ENCODE measurements at places on chromosomes 12 and 14.

DNA sequence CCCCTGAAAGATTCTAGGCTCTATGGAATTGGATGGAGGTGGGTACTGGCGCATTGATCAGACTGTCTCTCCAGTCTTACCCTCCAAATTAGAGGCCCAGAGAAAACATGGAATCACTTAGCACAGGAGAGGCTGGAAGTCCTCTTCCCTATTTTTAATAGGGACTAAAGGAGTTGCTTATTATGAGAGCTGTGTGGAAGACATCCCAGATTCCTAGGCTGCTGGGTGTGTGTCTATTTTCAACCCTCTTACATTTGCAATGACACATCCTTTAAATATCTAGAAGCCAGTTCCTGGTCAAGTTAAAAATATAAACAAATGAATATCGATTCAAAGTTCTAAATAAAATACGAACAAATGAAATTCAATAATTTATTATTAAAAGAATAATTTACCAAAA is 58.3 kb upstream of the ARID2 start:
- no peak for DNase-seq

- no peak for DNase-seq
These were observed 17.4 kb downstream of the SGPP1 start for GRCh38 chr14:63710497-63710896.

GRCh38 chr12:46082490-46083200 is 92.3 kb upstream of the SCAF11 start:
- no peak for DNase-seq

DNA sequence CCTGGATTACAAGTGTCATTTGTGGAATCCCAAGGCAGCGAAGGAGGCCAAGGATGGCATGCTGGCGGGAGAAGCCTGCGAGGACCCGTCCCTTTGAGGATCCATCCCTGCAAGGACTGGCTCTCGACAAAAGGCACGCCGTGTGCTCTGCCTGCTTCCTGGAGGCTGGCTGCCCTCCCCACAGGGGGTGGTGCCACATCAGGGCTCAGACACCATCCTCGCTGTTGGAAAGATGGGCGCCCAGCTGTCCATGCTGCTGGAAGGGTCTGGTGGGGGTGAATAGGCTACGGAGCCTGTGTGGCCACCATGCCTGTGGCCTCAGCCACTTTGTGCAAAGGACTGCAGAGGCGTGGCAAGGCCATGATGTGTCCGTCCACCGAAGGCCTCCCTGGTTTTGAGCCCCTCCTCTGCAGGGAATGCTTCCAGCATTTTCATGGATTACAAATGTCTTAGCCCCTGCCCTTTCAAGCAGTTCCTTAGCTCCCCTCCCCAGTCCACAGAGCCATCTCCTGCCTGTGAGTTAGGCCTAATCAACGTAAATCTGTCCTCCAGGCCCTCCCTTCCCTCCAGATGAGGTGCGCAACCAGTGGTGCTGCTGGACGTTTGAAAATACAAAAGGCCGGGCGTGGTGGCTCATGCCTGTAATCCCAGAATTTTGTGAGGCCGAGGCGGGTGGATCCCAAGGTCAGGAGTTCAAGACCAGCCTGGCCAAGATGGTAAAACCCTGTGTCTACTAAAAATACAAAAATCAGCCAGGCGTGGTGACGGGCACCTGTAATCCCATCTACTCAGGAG is 22.1 kb downstream of the ZBTB42 start:
- DNase-seq: no peak

DNA sequence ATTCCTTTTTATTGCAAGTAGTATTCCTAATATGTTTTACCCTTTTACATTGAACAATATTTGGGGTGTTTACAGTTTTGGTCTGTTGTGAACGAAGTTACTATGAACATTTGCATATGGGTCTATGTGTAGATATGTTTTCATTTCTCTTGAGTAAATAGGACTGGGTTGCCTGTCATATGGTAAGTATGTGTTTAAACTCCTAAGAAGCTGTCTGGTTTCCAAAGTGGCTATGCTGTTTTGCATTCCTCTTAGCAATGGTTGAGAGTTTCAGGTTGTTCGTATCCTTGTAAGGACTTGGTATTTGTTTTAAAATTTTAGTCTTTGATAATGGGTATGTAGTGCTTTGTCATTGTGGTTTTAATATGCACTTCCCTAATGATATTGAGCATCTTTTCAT is 6.3 kb downstream of the METAP2 start:
- DNase-seq: no peak

DNA sequence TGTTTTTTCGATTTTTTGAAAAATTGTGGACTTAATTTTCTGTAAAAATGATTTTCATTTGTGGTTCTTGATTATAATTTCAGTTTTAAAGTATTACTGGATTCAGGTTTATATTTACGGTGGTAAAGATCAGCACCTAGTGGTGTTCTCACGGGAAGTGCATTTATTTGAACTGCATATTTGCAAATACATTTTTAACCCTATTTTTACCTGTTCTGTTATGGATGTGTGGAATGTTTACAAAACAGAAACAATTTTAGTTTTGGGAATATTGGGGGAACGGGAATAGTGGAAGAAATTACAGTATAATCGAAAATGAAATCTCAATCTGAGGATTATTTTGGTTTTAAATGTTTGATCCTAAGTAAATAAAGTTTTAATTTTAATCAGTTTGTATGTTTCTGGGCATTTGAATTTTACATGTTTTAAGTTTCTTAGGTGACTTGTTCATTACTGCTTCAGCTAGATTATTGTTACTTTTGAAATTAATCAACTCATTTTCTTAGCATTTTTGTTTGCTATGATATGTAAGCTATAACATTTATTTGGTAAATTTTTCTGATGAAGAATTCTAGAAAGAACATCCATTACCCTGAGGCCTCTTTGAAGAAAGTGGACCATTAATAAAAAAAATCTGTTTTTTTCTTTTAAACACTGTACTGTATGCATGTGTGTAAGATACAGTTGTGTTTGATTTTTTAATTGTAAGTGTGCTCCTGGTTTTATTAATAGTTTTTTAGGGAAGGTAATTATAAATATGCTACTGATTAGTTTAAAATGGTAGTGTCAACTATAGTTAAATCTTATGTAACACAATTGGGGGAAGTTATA is 942 bp downstream of the ATF7IP start:
- DNase-seq: no peak

DNA sequence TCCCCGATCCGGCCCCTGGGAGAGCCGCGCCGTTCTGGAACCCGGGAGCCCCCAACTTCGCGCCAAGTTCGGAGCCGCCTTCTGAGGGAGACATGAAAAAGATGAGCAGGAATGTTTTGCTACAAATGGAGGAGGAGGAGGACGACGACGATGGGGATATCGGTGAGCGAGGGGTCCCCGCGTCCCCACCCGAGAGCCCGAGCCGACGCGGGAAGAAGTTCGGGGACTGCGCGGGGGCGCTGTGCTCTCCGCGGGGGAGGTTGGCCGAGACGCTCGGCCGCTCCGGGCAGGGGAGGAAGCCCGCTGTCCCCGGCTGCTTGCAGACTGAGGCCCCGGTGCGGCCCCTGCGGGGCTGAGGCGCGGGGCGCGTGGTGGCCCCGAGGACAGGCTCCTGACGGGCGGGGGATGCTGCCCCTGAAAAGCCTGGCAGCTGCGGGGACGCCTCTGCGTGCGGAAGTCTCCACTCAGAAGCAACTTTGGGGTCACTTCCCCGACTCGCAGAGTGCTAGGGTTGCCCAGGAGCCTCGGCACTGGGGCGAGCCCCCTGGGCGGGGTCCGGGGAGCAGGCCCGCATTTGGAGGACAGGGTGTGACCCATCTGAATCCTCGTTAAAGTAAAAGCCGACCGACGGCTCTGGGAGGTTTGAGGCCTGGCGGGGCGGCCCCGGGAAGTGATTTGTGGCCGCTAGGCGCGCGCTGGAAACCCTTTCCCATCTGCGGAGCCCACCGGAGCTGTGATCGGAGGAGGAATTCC is 511 bp downstream of the ANO6 start:
- DNase-seq: peak; percentile 79

- DNase-seq: no peak
These were observed 206.3 kb downstream of the ACSS3 start for GRCh38 chr12:81284137-81284536.

DNA sequence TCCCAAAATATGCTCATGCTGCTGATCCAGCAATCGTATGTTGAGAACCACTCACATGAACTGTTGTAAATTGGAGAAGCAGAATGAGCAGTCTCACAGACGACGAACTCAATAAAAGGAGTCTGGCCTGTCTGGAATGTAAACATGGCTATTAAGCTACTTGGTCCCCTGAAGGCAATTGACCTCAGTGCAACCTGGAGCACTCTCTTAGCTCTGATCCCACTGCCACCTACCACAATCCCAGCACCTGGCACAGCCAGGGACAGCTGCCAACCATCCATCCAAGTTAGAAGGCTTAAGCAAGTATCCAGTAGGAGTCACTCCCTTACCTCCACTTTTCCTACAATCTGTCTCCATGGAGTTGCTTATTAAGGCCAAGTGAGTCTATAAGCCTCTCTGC is 406.9 kb upstream of the CLEC14A start:
- no peak for DNase-seq

GRCh38 chr12:85425349-85425612 is 145.3 kb downstream of the ALX1 start:
- DNase-seq: no peak

- no peak for DNase-seq
These were observed 430.2 kb upstream of the TBX3 start for GRCh38 chr12:115114140-115114539.

DNA sequence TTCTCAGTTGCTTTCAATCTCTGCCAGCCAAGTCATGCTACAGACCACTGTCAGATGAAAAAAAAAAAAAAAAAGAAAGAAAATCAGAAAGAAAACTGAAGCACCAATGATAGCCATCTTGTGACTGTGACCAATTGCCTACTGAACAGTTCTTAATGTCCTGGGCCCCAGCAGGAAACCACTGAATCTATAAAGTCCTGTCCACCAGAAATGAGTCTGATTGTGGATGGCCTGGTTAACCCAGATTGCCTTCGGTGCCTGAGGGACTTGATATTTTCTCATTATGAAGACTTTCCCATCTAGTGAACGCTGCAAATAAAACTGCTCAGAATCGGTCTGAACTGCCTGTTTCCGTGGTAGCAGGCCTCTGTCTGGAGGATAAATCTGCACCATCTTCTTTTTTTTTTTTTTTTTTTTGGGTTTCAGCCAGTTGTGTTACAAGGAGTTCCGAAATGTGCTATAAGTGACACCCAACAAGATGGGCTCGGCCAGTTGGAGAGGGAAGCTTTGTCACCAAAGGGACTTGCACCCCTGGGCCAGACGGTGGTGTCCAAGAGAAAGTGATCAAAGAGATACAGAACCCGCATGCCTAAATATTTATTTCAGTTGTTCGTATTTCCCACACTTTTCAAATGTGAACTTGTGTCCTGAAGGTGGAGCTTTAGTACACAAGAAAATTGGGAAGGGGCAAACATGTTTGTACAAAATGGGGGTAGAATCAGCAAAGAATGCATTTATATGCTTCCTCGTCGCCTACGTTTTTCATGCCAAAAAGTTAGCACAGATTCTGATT is 3.0 kb upstream of the PLXNC1 start:
- no peak for DNase-seq

DNA sequence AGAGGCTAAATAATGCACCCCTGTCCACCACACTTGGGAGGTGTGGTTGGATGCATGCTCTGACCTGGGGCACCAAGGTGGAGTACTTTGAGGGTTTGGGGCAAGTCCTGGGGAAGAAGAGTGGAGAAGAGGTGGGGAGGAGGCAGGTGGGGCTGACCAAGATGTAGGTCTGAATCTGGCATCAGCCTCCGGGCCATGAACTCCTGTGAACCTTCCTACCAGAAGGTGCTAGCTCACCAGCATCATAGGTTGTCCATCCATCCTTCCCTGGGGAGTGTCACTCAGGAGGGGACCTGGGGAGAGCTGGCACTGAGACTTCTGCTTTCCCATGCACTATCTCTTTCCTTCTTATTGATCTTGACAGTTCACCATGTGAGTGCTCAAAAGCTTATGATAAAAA is 13.6 kb upstream of the EMP1 start:
- peak; percentile 49 for DNase-seq

GRCh38 chr12:77343291-77343690 is 277.9 kb upstream of the E2F7 start:
- no peak for DNase-seq

- no peak for DNase-seq
These were observed 39.7 kb downstream of the PSMA6 start for GRCh38 chr14:35331605-35332516.

GRCh38 chr14:32611752-32612151 is 282.7 kb downstream of the AKAP6 start:
- no peak for DNase-seq

DNA sequence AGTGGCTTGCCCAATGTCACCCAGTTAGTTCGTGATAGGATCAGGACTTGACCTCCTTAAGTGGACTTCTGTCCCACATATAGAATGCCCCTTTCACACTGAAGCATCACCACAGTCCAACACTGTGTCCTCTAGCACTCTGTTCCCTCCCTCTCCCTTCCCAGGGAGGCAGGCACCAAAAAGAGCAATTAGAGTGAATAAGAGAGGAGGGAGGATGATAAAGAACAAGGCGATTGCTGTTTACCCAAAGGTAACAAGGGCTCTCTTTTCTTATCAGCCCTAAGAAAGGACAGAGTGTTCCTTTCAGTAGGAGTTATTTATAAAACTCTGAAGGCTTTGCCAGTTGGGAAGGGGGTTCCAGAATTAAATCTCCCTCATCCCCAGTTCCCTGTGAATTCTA is 192.7 kb upstream of the ATP2B1 start:
- DNase-seq: no peak
